ENCODE measurements at places on chromosomes 7 and 10.

GRCh38 chr7:140506788-140507464 is 27.6 kb upstream of the MKRN1 start:
- no peak for DNase-seq

DNA sequence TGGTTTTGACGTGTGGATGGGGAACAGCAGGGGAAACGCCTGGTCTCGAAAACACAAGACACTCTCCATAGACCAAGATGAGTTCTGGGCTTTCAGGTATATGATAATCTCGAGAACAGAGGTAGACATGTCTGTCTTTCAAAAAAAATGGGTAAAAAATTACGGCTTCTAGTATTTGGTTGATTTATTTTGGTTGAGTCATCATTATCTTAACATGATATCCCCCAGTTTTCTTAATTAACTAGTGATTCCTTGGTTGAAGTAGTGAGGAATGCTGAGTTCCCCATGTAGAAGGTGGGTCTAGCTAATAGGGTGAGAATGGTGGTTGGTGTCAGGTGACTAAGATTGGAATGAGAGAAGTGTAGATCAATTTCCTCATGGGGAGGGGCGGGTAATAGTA is 10.7 kb downstream of the LIPM start:
- no peak for DNase-seq

GRCh38 chr7:112981966-112982365 is 104.7 kb downstream of the GPR85 start:
- DNase-seq = no peak

- DNase-seq = no peak
These were observed 10.1 kb upstream of the SLF2 start for GRCh38 chr10:100902622-100903021.

GRCh38 chr10:70255329-70256299 is 22.4 kb upstream of the PPA1 start:
- DNase-seq = peak; percentile 79

Measured in retina (tissue), 1 donor.